ENCODE measurements at places on chromosomes 13 and 19.

DNA sequence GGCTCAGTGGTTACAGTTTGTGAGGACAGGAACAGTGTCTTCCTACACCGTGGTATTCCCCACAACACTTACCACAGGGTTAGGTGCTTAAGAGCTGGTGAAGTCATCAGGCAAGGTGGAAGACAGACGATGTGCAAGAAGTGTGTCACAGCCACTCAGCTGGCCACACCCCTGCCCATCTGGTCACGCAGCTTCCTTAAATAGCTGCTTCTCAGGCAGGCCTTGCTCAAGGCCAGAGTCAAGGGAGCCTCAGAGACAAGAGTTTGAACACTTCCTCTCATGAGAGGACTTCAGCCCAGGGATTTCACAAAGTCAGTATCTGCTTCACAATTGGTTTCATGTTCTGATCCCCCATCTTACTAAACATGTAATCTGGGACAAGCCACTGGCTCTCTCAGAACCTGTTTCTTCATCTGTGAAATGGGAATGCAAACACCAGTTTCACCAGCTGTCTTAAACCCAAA, 80.3 kb upstream of the FRY start:
- DNase-seq: peak; percentile 81

- no peak for DNase-seq
These were observed 6.5 kb downstream of the SLC25A30 start for GRCh38 chr13:45411631-45412030.

- DNase-seq: no peak
These were observed 221.7 kb downstream of the KCNRG start for GRCh38 chr13:50236898-50237318.

GRCh38 chr13:60590800-60591747, 194.1 kb downstream of the TDRD3 start:
- no peak for DNase-seq

DNA sequence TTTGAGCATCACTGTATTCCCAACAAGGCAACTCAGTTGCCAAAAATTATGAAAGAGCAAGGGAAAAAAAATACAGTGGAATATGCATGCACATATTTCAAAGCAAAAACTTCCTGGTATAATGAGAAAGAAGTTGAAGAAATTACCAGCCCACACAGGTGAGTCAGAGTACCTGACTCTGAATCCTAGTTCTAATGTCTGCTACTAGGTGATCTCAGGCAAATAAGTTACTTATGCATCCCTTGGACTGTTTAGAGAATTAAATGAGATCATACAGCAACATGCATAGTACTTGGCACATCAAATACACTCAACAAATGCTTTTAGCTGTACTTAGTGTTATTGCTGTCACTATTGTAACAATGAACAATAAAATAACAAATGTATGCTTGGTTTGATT, 144.9 kb downstream of the MIPEP start:
- no peak for DNase-seq

DNA sequence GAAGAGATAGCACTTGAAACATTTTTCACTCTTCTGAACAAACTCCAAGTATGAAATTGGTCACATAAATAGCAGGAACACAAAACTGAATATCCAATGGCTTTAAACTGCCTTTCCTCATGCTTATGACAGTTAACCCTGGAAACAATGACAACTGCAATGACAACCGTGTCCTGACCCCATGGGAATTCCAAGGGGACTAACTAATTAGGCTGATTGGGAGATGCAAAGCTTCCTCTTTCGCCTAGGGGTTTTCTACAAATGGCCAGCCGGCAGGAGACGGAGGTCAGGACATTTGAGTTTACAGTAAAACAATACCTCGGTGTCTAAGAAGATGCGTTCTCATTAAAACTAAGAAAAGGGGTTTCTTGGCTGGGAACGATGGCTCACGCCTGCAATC, 53.0 kb upstream of the URAD start:
- DNase-seq: no peak

DNA sequence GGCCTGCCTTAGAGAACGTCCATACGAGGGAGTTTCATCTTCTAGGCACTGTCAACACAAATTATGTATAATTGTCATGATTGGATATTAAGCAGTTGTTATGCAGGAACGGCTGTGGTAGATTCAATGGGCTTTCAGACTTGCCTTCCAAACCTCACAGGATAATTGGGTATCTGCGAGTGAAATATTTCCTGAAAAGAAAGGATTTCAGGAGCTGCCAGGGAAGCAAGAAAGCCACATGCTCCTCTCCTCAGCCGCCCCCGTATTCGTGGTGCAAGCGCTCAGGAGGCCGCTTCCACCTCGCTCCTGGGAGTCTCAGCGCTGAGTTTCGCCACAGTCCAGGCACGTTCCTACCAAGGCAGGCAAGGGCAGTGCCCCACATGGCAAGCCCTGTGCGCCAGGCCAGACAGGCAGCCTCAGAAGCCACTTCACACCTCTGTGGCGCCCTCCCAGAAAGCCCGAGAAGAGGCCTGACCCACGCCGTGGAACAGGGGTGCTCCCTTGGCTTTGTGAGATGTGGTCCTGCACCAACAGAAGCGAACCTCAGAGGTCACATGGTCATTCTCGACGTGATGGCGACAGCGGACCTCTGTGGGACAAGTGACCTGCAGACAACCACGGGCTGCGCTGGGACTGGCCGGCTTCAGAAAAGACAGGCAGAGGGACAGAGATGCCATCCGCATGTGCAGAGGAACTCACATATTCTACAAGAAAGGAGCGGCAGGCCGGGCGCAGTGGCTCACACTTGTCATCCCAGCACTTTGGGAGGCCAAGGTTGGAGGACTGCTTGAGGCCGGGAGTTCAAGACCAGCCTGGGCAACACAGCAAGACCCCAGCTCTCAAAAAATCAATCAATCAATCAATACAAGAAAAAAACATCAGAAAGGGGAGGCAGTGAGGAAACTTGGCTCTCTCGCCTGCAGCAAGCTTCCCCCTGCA, 41.4 kb downstream of the CEBPG start:
- DNase-seq: no peak

- DNase-seq: no peak
These were observed 1188.7 kb downstream of the SLITRK1 start for GRCh38 chr13:82693607-82694006.

GRCh38 chr13:113106711-113107351, 1.2 kb downstream of the F7 start:
- DNase-seq: no peak
